ENCODE measurements at places on chromosomes 7 and 10. TPM values are rescaled to one million over a fixed set of nuclear protein-coding genes. Genes with fewer than 3 reads are reported as not detected.

- no peak for DNase-seq
Measured at GRCh38 chr10:26408858-26409494, 29.2 kb upstream of the APBB1IP start.

GRCh38 chr10:69855346-69856111 is 53.8 kb downstream of the COL13A1 start:
- DNase-seq = no peak

DNA sequence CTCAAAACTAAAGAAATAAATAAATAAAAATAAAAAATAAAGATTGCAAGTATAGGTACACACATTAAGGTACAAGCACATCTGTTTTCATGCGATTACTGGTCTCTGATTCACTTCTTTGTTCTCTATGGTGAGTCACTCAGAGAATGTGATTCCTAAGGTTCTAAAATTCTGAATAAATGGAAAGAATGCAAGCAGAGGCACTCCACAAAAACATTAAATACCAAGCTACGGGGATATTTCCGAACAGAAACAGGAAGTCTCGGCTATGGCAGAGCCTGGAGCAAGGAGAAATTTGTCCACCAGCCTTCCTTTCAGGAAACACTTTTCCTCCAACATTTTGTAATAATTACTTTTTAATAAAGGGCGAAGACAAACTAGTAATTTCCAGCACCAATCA is 1.4 kb downstream of the VOPP1 start:
- DNase-seq = peak; percentile 79

GRCh38 chr10:114933588-114933987 is 4.4 kb upstream of the TRUB1 start:
- peak; percentile 27 for DNase-seq

DNA sequence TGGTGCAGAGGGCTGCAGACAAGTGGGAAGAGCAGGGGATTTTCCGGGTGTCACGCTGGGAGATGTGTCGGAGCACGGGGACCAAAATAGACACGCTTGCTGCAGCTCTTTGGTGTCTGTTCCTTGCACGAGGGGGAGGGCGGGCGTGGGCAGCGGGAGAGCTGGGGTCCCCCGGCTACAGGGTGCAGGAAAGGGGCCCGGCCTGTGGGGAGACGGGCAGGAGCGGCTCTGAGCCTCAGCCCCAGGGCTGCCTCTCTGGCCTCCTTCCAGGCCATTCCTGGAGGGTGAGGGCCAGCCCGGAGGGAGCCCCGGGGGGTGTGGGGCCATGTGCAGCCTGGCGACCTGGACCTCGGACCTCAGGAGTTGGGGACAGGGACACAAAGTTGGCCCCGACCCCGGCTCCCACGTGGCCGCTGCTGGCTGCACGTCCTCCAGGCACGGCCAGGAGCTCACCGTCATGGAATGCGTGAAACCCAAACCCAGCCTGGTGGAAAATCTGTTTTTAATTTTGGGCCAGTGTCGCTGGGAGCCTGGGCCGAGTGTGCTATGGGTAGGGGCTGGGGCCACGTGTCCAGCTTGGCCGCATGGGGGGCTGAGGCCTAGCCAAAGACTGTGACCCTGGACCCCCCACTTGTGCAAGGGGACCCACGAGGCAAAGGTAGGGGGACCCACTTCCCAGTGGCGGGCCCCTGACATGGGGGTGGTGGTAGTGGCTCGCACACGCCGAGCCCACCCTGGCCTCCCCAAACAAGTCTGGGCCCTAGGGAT is 6.6 kb downstream of the TTYH3 start:
- peak; percentile 64 for DNase-seq

- no peak for DNase-seq
Measured at GRCh38 chr7:121795736-121796135, 77.2 kb upstream of the PTPRZ1 start.

DNA sequence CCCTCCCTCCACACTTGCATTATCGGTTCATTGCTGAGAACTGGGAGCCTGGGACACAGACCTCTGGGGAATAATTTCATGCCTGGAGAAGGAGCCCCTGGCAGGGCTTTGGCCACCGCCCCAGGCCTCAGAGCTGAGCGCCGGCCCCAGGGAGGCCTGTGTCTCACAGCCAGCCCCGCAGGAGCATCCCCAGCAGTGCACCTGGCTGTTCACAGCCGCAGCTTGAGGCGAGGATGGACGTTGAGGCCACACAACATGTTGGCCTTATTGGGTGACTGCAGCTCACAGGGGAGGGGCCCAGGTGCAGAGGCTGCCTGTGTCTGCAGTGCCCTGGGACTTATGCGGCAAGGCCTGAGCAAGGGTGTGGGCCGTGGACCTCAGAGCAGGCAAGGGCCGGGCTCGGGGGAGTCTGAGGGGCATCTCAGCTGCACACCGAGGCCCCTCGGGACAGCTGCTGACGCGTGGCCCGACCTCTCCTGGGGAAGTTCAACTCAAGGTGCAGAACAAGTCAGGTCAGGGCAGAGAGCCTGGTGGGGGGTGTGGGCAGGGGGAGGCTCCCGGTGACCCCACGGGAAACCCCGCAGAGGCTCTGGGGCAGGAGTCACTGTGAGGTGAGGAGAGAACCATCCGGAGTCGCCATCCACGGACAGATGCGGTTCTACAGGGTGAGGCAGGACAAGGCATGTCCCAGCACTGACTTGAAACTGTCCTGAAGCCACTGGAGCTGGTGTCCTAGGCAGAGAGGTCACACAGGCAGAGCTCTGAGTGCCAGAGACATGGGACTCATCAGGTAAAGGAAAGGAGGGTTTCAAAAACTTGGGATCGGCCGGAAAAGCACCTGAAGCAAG is 13.1 kb upstream of the UBE3C start:
- DNase-seq = no peak

Gene PRLHR
- not detected for total RNA-seq

Gene TSPAN12
- 15.9 TPM for total RNA-seq

Gene GALNT11
- 41.2 TPM for total RNA-seq

Gene NXPH1
- total RNA-seq = not detected

Gene ODAD2
- 1.9 TPM for total RNA-seq

All from Daoy (cell line).